Activated naive CD4-positive, alpha-beta T cell treated with anti-CD3 and anti-CD28 coated beads for 36 hours (primary cell): ENCODE measurements at places on chromosomes 12 and 14. TPM values are rescaled to one million over a fixed set of nuclear protein-coding genes. Genes with fewer than 3 reads are reported as not detected.

MYH7 gene
- not detected for total RNA-seq

MYO1A gene
- total RNA-seq = 1.4 TPM

YBX3 gene
- total RNA-seq = 219 TPM

FGD6 gene
- total RNA-seq = 2.0 TPM

PIGH gene
- total RNA-seq = 11.9 TPM

CMAS gene
- 47.3 TPM for total RNA-seq

NKX2-1 gene
- total RNA-seq = not detected

ESPL1 gene
- 54.2 TPM for total RNA-seq

PLEKHD1 gene
- total RNA-seq = not detected

SRRM4 gene
- not detected for total RNA-seq

KLHL33 gene
- total RNA-seq = 0.07 TPM

IRF2BPL gene
- 35.2 TPM for total RNA-seq

PRH2 gene
- total RNA-seq = not detected

TAS2R14 gene
- total RNA-seq = 0.36 TPM

UNC79 gene
- total RNA-seq = 0.02 TPM

C12orf54 gene
- total RNA-seq = not detected

CMKLR1 gene
- total RNA-seq = not detected

JPH4 gene
- not detected for total RNA-seq

KRT71 gene
- total RNA-seq = not detected

OR2AP1 gene
- total RNA-seq = not detected

CLEC4A gene
- 1.2 TPM for total RNA-seq

POTEG gene
- total RNA-seq = not detected

PPP1R1A gene
- total RNA-seq = not detected

HRK gene
- total RNA-seq = not detected

HDAC7 gene
- 289 TPM for total RNA-seq

ATL1 gene
- total RNA-seq = not detected
